Gastrocnemius medialis (tissue), 4 donors: ENCODE measurements at places on chromosomes 2 and 18. TPM values are rescaled to one million over a fixed set of nuclear protein-coding genes. Genes with fewer than 3 reads are reported as not detected.

DNA sequence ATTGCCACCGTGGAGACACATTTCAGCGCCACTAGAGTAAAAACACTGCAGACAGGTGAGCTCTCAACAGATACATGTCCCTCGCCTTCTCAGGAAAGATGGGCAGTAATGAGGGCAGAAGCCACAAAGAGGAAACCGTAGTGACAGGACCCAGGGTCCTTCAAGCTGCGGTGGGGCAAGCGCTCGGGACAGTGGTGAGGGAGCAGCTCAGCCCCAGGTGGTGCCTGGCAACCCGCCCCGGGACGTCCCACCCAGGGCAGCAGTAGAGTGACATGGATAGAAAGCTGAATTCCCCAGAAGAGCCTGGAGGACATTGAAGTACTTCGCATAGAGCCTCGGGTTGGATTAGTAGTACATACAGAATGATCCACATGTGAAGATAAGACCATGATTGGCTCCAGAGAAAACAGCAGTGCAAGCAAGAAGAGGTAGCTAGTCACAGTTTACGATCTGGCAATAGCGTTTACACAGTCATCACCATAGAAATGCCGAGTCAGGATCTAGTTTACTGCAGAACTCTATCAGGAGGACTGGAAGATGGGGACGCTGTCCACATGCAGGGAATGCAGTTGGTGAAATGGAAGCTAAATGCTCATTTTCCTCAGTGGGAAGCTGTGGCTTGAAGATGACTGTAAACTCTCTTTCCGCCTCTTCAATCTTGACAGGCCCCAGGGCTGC, 37.4 kb upstream of the ALPP start:
- DNase-seq: no peak

DNA sequence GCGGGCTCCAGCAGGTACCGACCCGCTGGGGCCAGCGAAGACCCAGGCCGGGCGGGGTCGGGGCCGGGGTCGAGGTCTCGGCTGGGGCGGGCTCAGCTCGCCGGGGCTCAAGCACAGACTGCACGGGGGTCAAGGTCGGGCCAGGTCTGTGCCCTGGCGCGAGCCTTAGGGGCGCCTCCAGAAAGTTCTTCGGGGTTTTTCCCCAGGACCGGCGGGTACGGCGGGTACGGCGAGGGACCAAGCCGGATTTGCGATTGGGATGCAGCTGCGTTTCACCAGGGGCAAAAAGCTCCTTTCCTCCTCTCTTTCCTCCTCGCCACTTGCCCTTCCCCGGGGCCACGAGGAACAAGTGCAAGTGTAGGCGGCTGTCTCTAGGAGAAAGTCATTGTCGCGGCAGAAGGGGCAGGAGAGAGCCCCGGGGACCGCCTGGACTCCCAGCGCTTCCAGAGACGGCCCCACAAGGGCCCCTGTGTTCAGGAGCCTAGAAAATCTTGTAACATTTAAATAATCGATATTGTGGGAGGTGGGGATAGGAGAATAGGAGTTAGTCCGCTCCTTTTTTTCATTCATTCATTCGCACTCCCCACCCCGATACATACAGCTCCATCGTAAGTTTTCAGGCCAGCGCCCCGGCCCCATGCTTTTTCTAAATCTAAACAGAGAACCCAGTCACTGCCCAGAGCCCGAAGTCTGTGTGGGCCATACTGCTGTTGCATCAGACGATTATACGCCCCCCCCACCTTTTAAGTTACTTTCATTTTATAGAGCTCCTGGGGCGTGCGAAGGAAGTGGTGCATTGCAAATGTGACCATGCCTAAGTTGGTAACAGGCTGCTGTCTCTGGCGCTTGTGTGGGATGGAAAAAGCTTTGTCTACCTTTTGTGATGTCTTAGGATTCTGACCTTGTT, 679 bp downstream of the PMAIP1 start:
- no peak for DNase-seq

- no peak for DNase-seq
These were observed 15.5 kb upstream of the METTL21A start for GRCh38 chr2:207640661-207641060.

DNA sequence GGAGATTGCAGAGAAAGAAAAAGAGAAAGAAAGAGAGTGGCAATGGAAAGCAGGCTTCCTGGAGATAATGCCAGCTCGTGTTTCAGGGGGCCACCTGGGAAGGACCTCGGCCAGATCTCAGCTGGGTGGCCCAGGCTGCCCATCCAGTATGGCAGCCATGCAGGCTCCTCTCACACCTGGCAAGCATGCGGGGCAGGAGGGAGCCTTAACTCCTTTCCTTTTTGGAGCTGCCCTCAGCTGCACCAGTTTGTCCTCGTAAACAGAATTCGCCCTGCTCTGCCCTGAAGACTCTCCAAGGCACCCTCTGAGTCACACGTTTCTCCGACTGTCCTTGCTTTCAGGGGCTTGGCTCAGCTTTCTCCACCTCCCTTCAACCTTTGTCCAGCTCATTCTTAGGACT, 59.5 kb upstream of the IGFBP5 start:
- DNase-seq: no peak

GRCh38 chr2:162333968-162334367, 10.0 kb upstream of the GCA start:
- DNase-seq: no peak

Gene TLX2
- not detected for total RNA-seq

Gene RGPD3
- total RNA-seq: 0.15 TPM
